Sciatic nerve (tissue), 2 donors: ENCODE measurements at places on chromosomes 3 and 15. TPM values are rescaled to one million over a fixed set of nuclear protein-coding genes. Genes with fewer than 3 reads are reported as not detected.

- DNase-seq = peak; percentile 93
Measured at GRCh38 chr3:174440741-174441587, 418.2 kb upstream of the NAALADL2 start.

DNA sequence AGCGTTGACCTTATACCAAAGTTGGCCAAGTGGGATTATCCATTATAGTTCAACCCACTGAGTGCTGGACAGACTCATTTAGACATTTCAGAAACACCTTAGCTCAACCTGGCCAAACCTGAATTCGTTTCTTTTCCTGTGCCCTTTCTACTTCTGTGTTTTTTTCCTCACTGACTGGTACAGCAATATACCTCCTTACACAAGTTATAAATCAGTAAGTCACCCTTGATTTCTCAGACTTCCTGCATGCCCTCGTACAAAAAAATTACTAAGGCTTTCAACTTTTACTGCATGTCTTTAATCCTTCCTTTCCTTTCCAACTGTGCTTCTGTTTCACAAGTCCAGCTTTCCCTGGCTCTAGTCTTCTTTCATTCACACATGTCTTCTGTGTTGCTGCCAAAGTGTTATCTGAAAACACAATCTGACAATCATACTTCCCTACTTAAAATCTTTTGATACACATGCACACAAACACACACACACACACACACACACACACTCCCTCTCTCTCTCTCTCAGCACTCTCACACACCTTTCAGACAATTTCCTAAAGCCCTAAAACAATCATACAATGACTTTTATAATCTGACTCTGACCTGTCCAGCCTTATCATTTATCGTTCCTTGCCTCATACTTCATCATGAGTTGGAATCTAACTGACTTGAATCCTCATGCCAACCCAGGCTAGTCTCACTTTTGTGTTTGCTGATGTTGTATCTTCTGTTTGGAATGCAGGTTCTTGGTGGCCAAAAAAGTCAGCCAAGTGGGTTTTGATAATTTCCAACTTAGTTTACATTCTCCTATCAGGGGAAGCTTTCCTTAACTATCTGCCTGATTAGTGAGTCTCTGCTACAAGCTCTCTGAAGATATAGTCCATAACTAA lies 436.4 kb downstream of the NAALADL2 start:
- DNase-seq = no peak

- DNase-seq = no peak
Measured at GRCh38 chr15:93418566-93418965, 329.6 kb upstream of the RGMA start.

DNA sequence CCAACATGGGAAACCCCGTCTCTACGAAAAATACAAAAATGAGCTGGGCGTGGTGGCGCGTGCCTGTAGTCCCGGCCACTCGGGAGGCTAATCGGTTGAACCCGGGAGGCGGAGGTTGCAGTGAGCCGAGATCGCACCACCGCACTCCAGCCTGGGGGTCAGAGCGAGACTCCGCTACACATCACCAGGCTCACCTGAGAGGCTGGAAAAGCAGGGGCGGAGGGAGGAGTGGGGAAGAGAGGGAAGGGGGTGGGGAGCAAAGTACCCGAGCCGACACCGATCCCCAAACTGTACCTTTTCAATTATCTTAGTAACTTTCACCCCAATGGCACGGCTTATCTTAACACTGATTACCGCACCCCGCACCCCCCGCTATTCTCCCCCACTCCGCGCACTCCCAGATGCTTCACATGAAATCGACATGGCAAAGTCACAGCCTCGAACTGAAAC lies 46.4 kb upstream of the SYNM start:
- DNase-seq = no peak

Gene RPL4
- total RNA-seq = 1,631 TPM

DNA sequence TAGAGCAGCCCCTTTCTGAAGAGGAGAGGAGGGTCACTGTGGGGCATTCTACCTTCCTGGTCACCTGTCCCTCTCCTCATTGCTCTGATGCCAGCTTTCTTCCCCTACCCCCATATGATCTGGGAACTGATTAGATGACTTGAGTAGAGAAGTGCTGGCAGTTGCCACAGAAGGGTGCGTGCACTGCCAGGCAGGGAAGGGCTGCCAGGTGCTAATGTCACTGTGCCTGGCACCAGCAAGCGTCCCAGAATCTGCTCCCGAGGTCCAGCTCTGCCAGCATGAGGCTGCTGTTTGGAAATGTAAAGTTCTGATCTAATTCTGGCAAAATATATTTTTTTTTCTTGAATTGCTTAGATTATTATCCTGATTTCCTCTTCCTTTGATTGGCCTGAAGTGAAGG lies 52.8 kb downstream of the PPM1L start:
- DNase-seq = no peak

- DNase-seq = no peak
Measured at GRCh38 chr3:94251566-94251965, 188.7 kb downstream of the NSUN3 start.

Gene CPA3
- total RNA-seq = 10.3 TPM

Gene HRG
- total RNA-seq = not detected

DNA sequence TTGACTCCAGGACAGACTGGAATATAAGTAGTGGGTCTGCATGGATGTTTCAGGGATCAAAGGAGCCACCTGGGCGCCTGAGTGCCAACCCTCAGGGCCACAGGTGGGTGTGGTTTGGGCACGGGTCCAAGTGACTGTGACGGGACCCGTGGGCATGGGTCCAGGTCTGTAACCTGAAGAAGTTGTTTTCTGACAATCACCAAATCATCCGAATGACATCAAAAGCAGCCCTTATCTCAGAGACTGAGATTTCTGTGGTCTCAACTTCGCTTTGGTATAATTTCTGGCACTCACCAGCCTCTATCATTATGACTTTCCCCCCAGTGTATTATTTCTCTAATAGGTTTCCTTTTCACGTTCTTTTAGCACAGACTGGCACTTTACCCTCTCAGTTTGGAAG lies 24.4 kb downstream of the RLBP1 start:
- DNase-seq = no peak

DNA sequence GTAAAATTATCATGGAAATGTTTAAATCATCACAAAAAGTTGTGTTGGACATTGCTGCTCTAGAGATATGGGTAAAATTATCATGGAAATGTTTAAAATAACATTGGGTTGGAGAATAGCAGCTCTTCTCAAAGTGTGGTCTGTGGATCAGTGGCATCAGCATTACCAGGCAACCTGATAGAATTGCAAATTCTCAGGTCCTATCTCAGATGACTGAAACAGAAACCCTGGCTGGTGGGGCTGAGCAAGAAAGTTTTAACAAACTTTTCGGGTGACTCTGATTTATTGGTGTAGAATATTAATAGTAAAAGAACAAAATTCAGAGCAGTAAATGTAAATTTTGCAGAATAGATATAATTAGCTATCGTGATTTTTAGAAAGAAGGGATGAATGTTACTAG lies 28.9 kb downstream of the NXPE3 start:
- DNase-seq = no peak

DNA sequence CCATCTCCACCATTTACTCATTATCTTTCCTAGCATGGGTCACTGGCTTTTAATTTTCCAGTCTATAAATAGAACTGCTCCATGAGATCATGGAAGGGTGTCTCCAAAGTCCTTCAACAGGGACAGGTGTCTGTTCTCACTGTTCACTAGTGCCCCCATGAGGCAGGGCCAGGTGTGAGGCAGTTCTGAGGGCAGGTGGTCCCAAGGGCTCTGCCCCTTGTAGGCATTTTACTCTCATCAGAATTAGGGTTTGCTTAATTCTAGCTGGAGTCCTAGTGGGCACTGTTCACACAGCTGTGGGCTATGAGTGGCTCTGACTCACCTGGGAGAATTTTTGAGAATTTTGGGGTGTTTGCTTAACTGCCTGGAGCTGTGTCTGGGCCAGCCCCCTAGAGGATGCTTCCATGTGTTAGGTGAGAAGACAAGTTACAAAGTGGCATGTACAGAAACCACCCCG lies 248.0 kb upstream of the LYSMD4 start:
- no peak for DNase-seq

GRCh38 chr3:71309342-71309741 lies 274.2 kb downstream of the FOXP1 start:
- no peak for DNase-seq

Gene SMCO1
- not detected for total RNA-seq

- DNase-seq = no peak
Measured at GRCh38 chr3:102189541-102189940, 245.3 kb upstream of the ZPLD1 start.

Gene GLDN
- 94.5 TPM for total RNA-seq

DNA sequence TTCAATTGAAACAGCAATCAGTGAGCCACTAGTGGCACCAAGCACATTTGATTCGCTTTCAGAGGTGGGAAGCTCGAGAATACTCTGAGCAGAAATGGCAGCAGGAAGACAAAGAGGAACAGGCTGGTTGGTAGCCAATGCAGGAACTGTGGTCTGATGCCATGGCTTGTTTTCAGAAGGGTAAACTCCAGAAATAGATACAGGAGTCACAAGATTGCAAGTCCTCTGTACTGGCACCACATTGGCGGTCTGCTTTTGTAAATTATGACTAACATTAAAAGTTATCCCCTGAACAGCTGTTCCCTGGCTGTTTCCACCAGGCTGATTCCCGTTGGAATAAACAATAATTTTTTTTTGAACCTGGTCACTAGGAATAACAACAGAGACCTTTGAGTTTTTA lies 35.5 kb downstream of the USF3 start:
- no peak for DNase-seq

DNA sequence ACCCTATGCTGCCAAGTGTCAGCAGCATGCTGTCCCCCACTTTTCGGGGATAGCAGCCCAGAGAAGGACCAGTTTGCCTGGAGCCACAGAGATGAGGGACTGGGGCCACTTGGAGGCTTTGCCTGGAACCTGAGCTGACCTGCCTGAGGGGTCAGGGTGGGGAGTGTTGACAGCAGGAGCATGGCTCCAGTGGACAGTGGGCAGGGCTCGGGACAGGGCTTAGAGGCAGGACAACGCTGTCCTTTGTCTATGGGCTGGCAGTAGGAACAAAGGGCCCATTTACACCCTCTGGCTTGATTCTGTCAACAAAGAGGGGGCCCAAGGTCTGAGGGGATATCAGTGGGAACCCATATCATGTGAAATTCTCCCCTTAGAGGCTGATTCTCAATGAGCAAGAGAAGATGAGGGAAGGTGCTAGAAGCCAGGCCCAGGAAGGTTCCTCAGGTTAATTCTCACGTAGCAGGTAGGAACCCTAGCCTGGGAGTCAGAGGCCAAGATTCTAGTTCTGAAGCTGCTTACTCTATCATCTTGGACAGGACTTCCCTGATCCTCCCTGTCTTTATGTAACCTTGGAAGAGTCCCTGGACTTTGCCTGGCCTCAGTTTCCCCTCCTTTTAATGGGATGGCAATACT lies 29.7 kb upstream of the HHATL start:
- DNase-seq = no peak
